ENCODE measurements at places on chromosomes 3 and 15.
A peak's percentile ranks its signal among the peaks of the same experiment; 100 is the strongest.

DNA sequence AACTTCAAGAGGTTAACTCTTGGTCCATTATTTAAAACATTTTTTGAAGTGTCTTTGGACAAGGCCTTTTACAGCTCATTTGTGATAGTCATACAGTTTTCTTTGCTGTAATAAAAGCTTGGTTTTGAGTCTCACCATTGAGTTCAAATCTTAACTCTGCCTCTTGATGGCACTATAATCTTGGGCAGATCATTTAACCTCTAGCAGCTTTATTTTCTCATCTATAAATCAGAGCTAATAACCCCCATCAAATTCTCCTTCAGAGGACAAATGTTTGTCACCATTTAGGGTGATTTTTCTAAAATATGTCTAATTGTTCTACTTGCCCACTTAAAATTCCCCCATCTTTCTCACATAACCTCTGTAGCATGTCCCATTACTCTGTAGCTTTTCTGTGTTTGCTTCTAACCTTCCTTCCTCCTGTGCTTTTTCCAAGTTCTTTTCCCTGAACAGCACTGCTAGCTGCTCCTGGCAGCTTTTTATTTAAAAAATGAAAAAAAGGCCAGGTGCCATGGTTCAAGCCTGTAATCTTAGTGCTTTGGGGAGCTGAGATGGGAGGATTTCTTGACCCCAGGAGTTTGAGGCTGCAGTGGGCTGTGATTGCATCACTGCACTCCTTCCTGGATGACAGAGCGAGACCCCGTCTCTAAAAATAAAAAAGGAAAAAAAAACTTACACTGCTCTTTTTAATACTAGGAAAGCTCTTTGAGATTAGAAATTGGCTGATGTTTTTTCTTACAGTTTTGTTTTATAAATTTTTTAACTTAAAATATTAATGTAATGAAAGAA, 28.5 kb downstream of the UBE2E1 start:
- DNase-seq, result no peak

DNA sequence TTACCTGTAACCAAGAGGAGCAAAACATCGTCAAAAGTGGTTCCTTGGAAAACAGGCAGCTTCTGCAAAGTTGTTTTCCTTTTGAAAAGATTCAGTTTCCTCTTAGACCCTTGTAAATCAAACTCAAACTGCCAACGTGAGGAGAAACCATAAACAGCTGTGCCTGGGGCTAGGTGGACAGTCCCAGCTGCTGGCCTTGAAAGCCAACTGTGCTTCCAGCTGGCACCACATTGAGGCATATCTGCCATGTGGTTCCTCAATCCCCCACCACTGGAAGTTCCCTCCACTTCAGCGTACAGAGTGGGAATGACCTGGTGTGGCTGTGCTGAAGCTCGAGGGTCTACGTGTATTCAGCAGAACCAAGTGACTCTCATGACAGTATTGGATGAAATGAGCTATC, 40.9 kb downstream of the HRH1 start:
- no peak for DNase-seq

- DNase-seq, result peak; percentile 45
Observed at GRCh38 chr3:49906073-49906743, 2.5 kb upstream of the MST1R start.

GRCh38 chr3:51712511-51712931, 5.7 kb downstream of the GRM2 start:
- DNase-seq, result no peak
